ENCODE measurements at places on chromosomes 11 and 22.

DNA sequence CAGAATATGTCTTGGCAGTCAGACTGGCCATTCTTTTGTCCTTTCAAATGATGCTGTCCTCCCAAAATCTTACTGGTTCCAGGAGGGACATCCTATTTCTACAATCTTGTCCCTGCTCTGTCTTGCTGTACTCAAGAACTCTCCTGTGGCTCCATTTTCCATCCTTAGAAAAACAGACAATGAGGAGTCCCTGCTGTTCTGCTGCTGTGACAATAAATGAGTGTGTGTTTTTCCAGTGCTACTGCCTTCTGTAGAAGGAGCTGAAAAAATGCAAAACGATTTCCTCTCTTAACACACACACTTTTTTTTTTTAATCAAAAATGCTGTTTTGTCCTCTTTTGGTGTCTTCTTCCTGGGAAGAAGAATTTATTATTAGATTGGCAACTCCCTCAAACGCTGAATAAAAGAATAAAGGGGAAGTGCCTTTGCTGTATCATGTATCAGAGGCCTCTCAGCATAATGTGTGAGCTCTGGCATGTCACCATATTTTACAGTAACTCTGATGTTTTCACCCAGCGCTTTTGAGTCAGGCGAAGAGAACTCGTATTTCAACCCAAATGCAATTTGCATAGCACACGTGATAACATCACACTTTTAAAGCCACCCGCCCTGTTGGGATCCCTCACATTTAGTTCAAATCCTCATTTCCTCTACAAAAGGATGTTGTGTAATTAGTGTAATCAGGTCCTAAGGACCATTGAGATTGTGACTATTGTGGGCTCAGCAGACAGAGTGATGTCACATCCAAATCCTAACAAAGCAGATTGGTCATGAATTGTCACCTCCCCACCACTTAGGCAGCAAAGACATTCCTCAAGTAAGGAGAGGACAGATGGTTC, 496.0 kb upstream of the LARGE1 start:
- no peak for DNase-seq

DNA sequence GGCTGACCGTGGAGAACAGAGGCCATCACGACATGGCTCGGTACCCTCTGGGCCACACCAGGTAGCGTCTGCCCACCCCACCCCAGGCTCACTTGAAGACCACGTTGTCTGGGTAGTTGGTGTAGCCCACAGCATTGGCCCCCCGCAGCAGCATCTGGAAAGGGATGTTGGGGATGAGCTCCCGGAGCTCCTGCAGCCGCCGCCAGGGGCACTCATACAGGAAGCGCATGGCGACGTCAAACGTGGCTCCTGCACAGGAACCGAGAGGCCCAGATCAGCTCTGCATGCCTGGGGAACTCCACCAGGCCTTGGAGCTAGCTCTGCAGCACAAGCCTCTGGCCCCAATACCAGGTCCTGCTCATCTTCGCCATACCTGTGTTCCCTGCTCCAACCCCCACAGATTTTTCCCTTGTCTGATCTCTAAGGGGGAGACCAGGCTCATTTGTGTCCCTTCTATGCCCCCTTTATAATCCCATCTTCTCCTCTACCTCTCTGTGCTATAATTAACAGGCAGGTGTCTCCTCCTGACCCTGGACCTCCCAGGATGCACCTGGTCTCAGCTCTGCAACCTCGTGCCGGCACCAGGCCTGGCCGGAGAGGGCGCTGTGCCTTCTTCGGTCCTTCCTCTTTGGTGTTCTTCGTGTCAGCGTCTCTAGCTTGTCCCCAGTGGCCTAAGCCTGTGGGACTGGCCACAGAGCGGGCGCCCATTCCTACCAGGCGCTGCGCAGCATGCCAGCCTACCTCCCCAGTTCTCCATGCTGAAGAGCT, 5.0 kb upstream of the LRFN4 start:
- DNase-seq = no peak

DNA sequence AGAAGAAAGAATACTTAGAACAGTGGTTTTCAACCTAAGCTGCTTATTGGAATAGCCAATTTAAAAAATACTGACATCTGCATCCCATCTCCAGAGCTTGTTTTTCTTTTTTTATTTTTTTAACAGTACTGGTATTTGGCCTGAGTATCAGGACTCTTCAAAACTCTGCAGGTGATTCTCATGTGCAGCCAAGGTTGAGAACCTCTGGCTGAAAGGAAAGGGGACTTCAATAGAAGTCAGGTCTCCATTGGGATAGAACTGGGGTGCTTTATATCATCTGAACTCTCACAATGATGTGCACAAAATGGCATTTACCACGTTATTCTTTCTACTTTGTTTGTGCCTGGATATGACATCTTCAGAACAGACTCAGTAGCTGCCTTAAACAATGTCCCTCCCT, 55.3 kb downstream of the BBOX1 start:
- DNase-seq = no peak

DNA sequence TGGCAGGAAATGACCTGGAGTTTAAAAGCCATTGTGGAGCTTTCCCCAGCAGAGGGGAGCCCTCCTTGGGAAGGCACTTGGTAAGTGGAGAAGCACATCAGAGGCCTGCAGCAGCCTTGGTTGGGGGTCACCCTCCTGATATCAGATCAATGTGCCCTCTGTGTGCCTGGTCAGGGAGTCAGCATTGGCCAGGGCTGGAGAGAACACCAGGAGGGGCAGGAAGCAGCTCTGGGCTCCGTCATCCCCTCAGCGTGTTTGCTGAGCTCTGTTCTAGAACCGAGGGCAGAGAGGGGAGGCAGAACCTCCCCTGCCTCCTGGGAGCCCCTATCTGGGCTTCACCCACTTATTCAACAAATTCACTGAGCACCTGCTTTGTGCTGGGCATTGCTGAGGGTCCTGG, 846.0 kb downstream of the TBC1D22A start:
- no peak for DNase-seq

- DNase-seq = no peak
Observed at GRCh38 chr11:76621868-76622267, 48.7 kb downstream of the LRRC32 start.

DNA sequence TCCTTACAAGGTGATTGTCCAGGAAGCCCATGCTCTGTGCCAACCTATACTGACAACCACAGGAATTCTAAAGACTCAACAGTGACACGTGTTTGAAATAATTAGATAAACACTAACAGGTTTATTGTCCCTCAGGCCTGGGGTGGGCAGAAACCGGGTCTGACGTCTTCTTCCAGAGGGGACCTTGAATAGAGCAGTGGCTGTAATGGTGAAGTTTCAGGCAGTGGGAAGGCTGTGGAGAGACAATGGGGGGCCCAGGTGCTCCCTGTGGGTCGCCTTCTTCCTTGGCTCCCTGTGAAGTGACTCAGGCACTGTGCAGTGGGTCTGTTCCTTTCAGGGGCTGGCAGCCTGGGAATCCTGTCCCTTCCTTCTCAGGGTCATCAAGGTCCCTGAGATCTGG, 54.6 kb downstream of the OTOG start:
- no peak for DNase-seq

DNA sequence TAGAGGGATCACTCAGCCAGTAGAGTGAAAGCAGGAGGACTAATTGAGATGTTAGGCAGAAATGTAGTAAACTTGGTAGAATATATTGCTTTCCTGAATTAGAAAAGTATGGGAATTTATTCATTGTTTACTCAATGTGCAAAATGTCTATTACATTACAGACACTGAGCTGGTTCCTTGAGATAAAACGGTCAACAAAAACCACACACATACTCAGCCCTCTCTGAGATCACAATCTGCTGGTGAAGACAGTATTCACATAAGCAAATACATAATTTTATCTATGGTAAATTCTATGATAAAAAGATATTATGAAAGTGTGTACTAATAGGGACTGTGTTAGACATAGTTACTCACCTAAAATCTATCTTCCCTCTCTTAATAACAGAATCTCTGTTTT, 833.5 kb downstream of the KCNA4 start:
- DNase-seq = no peak
